Left forelimb (tissue), 1 donor: ENCODE measurements at places on chromosomes 1 and 21.

DNA sequence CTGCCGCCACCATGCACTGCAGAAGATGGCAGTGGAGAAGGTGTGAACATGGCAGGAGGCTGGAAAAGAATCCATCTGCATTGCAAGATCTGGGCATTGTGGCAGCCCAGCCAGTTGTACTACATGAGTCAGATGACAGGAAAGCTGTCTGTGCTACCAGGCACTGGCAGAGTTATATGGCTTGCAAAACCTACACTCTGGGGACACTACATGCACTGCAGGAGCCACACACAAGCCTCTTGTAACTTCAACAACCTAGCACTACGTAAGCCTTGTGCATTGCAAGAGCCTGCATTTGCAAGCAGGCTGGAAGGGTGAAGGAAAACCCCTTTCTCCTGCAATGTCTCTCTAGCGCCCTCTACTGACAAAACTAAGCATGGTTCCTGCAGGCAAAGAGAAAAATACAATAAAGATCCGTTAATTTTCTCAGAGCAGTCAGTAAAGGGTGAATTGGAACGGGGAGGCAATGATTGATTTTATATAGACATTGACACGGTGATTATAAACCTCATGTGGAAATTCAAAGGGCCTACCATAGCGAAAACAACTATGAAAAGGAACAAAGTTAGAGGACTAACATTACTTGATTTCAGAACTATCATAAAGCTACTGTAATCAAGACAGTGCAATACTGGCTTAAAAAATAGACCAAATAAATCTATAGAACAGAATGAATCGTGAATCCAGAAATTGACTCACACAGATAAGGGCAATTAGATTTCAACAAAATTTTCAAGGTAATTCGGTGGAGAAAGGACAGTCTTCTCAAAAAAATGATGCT is 26.2 kb upstream of the DYNLT5 start:
- peak; percentile 66 for DNase-seq

DNA sequence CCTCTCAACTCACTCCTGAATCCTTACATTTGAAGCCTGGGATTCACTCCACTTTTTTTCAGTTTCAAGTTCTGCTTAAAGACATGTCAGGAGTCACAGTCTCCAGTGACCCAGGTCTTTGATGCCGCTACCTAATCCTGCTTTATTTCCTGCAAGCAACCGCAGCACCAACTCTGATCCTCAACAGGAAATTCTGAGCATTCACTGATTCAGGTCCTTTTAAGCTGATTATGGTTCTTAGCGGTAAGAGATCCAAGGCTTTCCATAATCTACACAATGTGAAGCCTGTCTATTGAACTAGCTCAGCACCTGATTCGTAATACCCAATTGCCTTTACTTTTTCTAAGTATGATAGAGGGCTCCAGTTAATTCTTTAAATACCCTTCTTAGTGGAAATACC is 43.7 kb upstream of the PIGC start:
- no peak for DNase-seq

- DNase-seq, result no peak
These were observed 33.9 kb downstream of the APP start for GRCh38 chr21:26136671-26137070.

GRCh38 chr1:72066431-72066830 is 215.9 kb downstream of the NEGR1 start:
- DNase-seq, result no peak

DNA sequence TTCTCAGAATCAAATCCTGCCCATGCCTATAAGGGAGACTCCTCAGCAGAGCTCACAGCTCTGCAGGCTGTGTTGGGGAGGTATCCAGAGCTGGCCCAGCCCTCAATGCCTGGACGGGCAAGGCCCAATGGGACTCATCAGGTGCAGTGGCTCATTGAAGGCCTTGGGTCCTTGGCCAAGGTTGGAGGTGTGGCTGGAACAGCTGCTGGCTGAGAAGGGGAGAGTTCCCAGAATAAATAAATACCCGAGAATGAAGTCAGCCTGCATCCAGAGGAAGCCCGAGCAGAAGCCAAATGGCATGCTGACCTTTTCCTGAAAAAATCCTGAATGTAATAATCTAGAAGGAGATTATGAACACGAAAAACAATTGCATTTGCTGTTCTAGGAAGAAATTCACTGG is 25.2 kb upstream of the IKBKE start:
- no peak for DNase-seq
